ENCODE measurements at places on chromosomes 6 and 20. TPM values are rescaled to one million over a fixed set of nuclear protein-coding genes. Genes with fewer than 3 reads are reported as not detected.
A peak's percentile ranks its signal among the peaks of the same experiment; 100 is the strongest.

GRCh38 chr20:47356526-47357295, at the start of gene ZMYND8:
Gene ZMYND8, minus strand, starts transcription at chr20:47356699. Its CDS starts 29 bp downstream, at chr20:47356670.
- peak; percentile 99 for DNase-seq

GRCh38 chr20:18279242-18279641, 9.1 kb upstream of the ZNF133 start:
- DNase-seq: no peak

DNA sequence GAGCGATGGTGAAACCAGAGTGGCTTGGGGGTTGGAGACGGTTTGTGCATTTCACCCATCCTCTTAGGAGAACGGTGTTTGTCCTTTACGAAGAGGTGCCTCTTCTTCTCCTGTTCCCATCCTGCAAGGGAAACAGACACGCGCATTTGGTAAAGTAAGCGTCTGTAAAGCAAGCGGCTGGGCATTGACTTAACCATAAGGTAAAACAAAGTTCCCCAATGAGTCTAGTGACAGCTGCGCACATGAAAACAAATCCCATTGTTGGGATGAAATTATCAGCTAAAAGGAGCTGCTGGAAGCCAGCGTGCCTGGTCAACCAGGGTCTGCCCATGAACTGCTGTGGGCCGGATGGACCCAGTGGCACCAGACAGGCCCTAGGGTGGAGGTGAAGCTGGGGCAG, 5.8 kb downstream of the BHLHE23 start:
- no peak for DNase-seq

GRCh38 chr6:44833248-44833647, 445.7 kb downstream of the CDC5L start:
- DNase-seq: no peak

PEX6 gene
- total RNA-seq: 29.1 TPM

MEI4 gene
- not detected for total RNA-seq

GRCh38 chr6:139282684-139283083, 9.1 kb downstream of the TXLNB start:
- DNase-seq: no peak

GRCh38 chr6:33278810-33279209, 1.9 kb downstream of the B3GALT4 start:
- no peak for DNase-seq

DNA sequence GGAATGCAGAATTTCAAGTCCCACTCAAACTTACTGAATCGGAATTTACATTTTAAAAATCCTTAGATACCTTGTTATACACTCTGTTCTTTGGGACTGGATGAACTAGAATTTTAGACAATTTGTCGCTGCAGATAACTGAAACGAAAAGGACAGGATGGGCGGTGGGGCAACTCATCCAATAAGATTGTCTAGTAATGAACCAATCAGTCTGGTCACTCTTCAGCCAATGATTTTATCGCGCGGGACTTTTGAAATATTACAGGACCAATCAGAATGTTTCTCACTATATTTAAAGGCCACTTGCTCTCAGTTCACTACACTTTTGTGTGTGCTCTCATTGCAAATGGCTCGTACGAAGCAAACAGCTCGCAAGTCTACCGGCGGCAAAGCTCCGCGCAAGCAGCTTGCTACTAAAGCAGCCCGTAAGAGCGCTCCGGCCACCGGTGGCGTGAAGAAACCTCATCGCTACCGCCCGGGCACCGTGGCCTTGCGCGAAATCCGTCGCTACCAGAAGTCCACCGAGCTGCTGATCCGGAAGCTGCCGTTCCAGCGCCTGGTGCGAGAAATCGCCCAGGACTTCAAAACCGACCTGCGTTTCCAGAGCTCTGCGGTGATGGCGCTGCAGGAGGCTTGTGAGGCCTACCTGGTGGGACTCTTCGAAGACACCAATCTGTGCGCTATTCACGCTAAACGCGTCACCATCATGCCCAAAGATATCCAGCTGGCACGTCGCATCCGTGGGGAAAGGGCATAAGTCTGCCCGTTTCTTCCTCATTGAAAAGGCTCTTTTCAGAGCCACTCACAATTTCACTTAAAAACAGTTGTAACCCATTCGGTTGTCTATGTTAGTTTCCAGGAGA, 41.9 kb upstream of the HFE start:
- peak; percentile 82 for DNase-seq

DNA sequence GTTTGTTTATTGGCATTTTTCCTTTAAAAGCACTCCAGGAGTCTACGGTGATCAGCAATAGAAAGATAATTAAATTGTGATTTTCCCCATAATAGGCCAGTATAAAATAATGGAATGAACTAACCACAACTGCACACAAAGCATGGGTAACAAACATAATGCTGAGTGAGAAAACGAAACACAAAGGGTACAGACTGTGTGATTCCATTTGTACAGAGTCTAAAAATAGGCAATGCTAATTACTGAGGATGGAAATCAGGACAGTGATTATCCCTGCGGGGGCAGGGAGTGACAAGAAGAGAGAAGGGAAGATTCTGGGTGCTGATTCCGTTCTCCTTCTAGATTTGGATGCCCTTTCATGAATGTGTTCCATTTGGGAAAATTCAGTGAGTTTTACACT, 478.1 kb downstream of the PREX1 start:
- DNase-seq: no peak

DNA sequence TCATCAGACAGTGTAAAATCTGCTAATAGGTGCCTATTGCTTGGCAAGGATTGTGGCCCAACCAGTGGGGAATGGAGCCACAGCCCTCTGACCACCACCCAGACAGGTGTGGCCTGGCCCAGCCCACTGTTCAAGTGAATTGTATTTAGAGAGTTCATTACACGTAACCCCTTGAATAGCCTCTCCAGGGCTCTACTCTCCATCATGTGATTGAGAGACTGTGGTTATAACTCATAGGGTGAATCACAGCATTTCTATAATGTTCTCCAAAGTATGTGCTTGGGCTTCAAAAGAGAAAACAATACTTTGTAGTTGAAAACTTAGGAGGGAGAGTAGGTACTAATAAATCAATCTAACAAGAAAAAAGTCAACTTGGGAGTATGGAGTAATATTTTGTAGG, 38.4 kb downstream of the ALDH8A1 start:
- no peak for DNase-seq

ILRUN gene
- total RNA-seq: 85.3 TPM

DNA sequence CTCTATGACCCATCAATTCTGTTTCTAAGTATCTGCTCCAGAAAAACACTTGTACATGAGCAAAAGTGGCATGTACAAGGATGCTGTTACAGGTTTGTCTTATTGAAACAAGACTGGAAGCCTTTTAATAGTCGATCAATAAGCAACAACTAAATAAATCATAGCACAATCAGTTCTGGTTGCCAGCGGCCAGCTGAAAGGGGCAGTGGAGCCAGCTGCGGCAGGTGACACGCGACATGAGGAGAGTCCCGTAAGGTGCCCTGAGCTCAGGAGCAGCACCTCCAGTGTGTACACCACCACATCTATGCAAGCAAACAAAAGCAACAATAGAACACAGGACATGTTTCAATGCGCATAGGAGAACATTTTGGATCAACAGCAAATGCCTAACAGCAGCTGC, 20.7 kb upstream of the NNAT start:
- DNase-seq: no peak

DNA sequence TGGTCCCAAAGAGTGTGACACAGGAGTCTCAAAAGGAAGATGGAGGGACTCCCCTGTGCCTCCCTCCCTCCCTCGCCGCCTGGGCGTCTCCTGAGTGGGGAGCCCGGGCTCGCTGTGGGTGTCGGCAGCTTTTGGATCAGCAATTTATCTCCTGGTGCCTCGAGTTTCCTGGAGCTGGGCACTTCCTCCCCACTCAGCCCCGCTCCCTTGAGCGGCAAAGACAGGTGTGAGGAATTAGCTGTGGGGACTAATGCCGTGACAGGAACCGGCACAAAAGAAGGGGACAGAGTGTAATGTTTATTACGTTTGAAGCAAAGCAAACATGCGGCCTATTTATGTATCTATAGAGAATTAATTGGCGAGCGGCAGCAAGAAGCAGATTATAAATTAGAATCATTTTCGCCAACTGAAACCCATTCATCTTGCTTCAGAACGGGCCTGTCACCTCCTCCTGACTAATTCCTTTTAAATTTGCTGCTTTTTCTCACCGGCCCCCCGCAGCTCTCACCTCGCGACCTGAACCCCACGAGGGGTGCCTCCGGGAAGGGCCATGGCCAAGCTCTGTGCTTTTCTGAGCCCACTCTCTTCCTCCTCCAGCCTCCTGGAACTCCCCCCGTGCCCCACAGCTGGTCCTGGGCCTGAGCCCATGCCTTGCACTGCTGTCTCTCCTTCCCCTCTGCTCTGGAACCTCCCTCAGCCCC, 8.8 kb upstream of the CDH22 start:
- no peak for DNase-seq

DNA sequence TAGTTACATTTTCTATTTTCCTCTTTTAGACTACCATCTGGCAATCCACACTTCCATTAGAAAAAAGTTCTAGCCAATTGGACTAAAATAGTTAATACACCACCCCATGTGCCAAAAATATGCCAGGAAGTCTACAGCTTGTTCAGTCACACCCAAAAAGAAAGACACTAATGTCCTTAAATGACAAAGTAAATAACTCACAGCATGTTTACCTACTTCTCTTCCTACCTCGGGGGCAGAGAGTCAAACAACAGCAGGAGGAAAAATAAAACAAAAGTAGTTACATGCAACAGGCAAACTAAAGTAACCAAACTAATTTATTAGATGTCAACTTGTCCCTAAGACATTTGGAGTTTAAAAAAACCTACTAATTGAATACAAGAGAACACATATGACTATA, 57.0 kb downstream of the UBE3D start:
- DNase-seq: no peak

Measured in activated CD4-positive, alpha-beta memory T cell treated with anti-CD3 and anti-CD28 coated beads, Interleukin-2, amount 10 ng/mL, durations not matched to agents 7 days and 5 days (primary cell).